ENCODE measurements at places on chromosomes 5 and 9. TPM values are rescaled to one million over a fixed set of nuclear protein-coding genes. Genes with fewer than 3 reads are reported as not detected.

The SH3PXD2B gene
- 7.3 TPM for polyA plus RNA-seq

DNA sequence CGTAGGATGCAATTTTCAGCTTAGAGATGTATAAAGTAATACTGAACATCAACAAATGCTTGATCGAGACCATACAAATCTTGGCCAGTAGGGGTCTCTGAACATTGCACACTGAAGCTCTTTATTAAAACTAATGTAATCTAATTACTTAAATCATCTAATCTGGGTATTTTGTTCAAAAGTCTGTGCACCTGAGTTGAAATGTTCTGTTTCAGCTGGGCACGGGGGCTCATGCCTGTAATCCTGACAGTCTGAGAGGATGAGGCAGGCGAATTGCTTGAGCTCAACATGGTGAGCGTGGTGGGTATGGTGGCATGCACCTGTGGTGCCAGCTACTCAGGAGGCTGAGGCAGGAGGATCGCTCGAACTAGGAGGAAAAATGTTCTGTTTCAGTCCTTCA, 41.0 kb downstream of the ESM1 start:
- DNase-seq: no peak

- DNase-seq: no peak
Measured at GRCh38 chr5:172299916-172300439, 16.4 kb upstream of the UBTD2 start.

The GDNF gene
- polyA plus RNA-seq: not detected

DNA sequence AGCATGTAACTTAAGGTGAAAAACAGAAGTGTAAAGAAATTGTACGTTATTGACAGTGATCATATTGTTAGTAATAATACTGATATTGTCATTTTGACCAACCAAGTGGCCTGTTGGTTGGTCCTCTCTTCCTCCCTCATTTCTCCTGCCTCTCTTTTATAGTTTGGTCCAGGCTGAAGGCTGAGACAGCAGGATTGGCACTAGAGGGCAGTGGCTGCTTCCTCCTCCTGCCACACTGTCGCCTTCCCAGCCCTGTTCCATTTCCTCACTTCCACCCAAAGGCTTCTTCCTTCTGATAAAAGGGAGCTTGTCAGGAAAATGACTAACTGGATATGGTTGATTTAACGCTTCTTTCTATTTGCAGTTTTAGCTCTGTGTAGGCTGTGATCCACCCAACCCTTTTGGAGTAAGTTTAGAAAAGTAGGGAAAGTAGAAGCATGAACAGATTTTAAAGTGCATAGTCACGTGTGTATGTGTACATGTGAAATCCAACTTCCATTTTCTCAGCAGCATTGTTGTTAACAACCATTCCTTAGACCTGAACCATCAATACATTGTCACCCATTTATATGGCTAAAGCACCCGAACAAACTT, 35.6 kb downstream of the PTCD2 start:
- DNase-seq: no peak

GRCh38 chr5:39730006-39730405, 305.2 kb upstream of the DAB2 start:
- DNase-seq: no peak

- DNase-seq: no peak
Measured at GRCh38 chr5:5780253-5780652, 357.8 kb downstream of the ICE1 start.

The SH3GL2 gene
- polyA plus RNA-seq: not detected
